ENCODE measurements at places on chromosomes 4 and X.

GRCh38 chrX:124023838-124024238, 62.3 kb downstream of the STAG2 start:
- DNase-seq, result no peak

DNA sequence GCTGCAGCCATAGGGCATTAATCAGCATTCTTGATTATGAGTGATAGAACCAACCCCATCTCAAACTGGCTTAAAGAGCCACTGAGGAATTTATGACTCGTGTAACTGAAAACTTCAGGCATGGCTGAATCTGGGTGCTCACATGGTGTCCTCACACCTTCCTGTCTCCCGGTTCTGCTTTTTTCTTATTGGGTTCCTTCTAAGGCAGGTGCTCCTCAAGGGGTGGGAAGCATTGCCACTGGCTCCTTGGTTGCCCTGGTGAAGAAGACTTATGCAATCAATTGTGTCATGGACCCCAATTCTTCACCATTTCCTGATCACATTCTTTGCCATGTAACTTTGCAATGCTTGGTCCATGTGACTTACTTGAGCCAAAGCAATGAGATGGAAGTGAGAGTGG, 4.3 kb upstream of the ZCCHC4 start:
- no peak for DNase-seq

GRCh38 chr4:2721586-2721985, 34.5 kb downstream of the TNIP2 start:
- no peak for DNase-seq

GRCh38 chr4:53997898-53998297, 66.5 kb downstream of the CHIC2 start:
- no peak for DNase-seq

DNA sequence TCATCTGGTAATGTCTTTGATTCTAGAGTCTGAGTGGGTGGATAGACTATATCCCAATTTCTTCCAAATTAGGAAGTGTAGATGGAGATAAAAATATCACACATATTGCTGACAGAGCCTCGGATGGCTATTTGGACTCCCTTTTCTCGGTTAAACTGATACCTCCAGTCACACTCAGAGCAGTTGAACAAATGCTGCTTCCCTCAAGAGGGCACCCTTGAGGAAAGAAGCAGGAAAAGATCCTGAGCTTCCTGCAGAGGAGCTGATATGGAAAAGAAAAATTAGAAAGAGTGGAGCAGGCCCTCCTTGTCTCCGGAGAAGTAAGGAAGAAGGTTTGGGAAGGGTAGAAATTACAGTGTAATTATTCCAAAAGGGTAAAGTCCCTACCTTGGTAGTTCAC, 96.2 kb upstream of the CCSER1 start:
- peak; percentile 36 for DNase-seq
